ENCODE measurements at places on chromosomes 5 and 9.

GRCh38 chr9:134519375-134520070 lies 122.1 kb upstream of the COL5A1 start:
- H3K4me1 ChIP-seq = no peaks in the 10 kb centered on the region
- no peak overlapping the region for H3K27ac ChIP-seq
- H3K27me3 ChIP-seq = no peaks in the 10 kb centered on the region
- no peak overlapping the region for H3K4me3 ChIP-seq
- no peaks in the 10 kb centered on the region for H3K36me3 ChIP-seq

- no peak for DNase-seq
- no peak overlapping the region for H3K4me3 ChIP-seq
- H3K27me3 ChIP-seq = no peaks in the 10 kb centered on the region
- H3K27ac ChIP-seq = no peak overlapping the region
- no peaks in the 10 kb centered on the region for H3K4me1 ChIP-seq
Measured at GRCh38 chr5:17402289-17403121, 95.5 kb upstream of the TAF11L2 start.

DNA sequence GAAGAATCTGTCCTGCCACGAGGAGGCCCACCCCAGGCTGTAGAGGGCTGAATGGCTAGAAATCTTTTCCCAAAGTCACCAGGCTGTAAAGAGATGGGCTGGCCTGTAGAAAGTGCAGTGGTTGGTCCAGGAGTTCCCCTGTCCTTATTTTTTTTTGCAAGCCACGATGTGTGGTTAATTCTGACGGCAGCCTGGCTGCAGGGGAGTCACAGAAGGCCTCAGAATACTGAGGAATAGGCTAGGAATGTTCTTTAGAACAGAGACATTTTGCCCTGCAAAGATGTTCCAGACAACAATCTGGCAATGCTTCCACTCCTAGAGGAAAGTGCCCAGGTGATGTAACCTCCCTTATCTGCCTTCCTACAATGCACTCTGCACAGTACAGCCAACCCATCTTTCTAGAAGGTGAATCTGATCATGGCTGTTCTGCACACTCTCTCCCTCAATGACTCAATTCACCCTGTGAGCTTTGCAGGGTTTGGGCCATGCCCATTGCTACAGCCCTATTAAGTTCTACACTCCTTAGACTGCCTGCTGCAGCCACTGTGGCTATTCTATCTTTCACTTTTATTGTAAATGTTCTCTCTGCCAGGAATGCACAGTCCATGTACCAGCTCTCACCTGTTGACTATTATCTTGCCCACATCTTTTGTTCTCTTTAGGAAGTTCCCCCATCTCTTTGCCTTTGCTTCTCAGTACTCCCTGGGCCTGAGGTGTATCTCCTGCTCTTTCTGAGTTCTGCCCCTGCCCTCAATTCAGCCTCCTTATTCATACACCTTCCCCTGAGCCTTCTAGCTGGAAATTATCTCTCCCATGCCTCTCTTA lies 377.8 kb upstream of the CLINT1 start:
- H3K4me1 ChIP-seq = no peaks in the 10 kb centered on the region
- H3K27me3 ChIP-seq = no peaks in the 10 kb centered on the region
- DNase-seq = no peak
- H3K36me3 ChIP-seq = no peaks in the 10 kb centered on the region
- H3K4me3 ChIP-seq = no peak overlapping the region

DNA sequence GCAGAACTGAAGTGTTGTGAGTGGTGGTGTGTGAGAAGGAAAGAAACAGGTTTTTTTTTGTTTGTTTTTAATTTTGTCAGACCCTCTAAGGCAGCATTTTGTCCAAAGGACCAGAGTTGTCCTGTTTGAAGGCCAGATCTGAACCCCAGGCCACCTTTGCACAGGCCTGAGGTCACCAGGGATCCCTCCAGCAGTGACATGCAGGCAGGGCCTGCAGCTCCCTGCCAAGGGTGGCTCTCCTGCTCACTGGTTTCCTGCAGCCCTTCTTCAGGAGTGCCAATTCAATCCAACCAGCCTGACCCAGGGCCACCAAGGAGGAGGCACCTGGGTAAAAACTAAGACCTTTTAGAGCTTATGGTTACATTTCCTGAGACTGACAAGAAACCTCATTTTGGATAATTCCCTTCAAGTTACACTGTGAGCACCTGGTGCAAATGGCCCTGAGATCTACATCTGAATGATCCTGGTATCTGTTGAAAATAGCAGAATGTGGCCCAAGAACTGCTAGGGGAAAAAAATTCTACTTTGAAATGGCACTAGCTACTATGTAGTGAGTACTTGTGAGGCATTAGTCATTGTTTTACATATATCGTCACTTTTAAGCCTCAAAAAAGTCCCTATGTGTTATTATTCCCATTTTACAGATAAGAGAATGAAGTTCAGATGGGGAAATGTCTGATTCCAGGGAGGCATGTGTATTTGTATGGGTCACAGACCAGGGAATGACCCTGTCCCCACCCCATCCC lies 33.5 kb upstream of the SMU1 start:
- H3K36me3 ChIP-seq = peaks cover 42% of the 10 kb centered on the region
- H3K27ac ChIP-seq = no peak overlapping the region
- peaks cover 3% of the 10 kb centered on the region for H3K4me1 ChIP-seq
- DNase-seq = peak; percentile 25

DNA sequence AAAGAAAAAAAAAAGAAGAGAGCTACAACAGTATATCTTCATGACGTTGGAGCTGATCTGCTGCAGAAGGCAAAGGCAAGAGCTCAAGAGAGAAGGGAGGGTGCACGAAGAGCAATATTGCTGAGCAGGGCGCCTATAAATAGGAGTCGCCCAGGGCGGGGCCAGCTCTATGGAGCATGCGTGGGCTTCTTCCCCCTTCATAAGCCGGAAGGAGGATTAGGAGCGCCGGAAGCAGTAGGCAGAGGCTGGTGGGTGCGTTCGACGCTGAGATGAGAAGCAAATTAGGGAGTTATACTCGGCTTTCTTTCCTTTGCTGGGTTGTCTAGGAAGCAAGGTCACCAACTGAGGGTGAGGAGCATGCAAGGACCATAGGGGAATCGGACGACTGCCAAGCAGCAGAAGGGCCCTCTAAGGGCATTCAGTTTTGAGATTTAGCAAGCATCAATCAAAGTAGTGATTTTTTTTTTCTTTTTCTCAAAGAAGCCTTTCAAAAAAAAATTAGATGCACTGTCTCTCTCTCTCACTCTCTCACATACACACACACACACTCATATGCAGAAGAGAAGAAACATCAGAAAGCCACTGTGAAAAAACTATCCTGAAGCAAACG lies 496.7 kb downstream of the ENC1 start:
- H3K27ac ChIP-seq = no peak overlapping the region
- no peaks in the 10 kb centered on the region for H3K36me3 ChIP-seq
- H3K4me3 ChIP-seq = no peak overlapping the region
- H3K27me3 ChIP-seq = no peaks in the 10 kb centered on the region
- H3K4me1 ChIP-seq = no peaks in the 10 kb centered on the region

DNA sequence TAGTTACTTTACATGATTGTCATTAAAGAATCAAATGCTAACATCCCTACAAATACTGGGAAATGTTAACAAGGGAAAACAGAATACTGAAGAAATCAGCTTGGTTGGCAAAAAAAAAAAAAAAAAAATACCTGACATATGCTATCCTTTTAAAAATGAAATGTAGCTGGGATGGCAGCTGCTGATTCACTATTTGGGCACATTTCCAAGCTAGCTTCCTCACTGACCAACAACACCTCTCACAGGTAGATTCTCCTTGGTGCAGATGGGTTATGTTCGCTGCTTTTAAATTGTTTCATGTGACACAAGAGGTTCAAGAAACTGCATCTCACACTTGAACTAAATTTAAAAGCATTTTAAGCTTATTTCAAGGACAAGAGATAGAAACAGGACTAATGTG lies 6.1 kb upstream of the PRUNE2 start:
- no peak overlapping the region for H3K4me3 ChIP-seq
- no peaks in the 10 kb centered on the region for H3K27me3 ChIP-seq
- H3K4me1 ChIP-seq = no peaks in the 10 kb centered on the region
